Muscle of arm (tissue), 14 donors: ENCODE measurements at places on chromosomes 2 and 18. TPM values are rescaled to one million over a fixed set of nuclear protein-coding genes. Genes with fewer than 3 reads are reported as not detected.
A peak's percentile ranks its signal among the peaks of the same experiment; 100 is the strongest.

The CDKL4 gene
- polyA plus RNA-seq: not detected

The PIEZO2 gene
- polyA plus RNA-seq: 62.6 TPM

The SH2D6 gene
- polyA plus RNA-seq: 0.64 TPM

The CRACDL gene
- 1.2 TPM for polyA plus RNA-seq

The DCDC2C gene
- polyA plus RNA-seq: not detected

The ALK gene
- 0.09 TPM for polyA plus RNA-seq

The CRYGD gene
- not detected for polyA plus RNA-seq

The IL37 gene
- polyA plus RNA-seq: not detected

- no peak for DNase-seq
Measured at GRCh38 chr18:80213182-80213581, 34.1 kb downstream of the PARD6G start.

DNA sequence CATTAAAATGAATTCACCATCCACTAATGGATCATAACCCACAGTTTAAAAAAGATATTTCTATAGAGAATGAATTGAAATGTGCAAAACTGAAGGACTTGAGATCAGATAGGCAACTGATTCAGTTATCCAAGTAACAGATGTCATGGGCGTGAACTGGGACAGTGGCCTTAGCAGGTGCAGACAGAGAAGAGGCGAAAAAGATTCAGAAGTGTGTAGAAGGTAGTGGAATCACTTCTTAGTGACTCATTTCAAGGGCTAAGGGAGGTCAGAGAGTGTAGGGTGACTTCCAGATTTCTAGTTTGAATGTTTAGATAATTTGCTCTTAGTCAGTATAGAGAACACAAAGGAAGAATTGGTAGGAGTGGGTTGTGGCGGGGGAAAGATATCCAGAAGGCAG lies 79.7 kb downstream of the EHBP1 start:
- no peak for DNase-seq

DNA sequence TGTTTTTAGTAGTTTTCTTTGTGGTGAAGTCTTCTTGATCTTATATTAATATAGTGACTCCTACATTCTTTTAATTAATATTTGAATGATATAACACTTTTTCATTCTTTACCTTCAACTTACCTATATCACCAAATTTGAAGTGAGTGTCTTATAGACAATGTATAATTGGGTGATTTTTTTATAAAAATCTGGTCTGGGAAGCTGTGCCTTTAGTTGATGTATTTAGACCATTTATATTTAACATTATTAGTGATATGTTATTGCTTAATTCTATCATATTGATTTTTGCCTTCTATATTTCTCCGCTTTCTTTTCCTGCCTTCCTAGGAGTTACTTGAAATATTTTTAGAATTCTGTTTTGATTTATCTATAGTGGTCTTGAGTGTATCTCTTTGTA lies 16.4 kb downstream of the TMEM182 start:
- no peak for DNase-seq

DNA sequence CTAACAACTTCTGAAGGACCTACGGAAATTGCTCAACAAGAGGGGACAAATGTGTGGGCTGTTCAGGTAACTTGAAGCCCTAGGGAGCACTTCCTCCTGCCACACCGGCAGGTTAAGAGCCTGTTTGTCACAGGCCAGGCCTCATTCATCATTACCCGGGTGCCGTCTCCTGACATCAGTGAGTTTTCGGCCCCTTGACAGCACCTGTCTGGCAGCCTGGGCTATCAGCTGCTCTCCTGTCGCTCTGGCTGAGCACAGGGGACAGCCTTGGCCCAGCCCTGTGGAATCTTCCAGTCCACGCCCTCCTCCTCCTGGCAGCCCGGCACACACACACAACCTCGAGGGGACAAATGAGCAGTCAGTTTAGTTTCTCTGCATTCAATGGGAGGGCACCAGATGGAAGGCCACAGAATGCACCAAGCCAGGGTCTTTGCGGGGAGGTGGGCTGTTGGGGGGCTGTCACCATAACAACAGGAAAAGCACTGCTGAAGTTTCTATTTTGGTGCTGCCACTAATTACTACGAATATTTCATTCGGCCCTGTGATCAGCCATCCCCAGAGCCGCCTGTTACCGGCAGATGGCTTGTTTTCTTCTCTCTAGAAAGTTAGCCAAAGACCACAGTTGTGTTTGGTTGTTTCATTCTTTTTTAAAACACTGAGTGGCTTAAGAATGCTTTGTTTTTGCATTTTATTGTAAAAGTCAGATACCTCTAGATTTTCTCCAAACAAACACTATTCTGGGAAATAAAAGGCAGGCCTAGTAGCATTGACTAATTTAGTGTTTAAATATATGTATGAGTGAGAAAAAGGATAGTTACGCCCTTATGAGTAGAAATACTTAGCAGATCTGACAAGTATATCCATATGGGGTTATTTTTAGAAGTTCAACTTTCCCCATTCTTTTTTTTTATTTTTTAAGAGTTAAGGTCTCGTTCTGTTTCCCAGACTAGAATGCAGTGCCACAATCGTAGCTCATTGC lies 189.9 kb upstream of the NDUFV2 start:
- peak; percentile 52 for DNase-seq

DNA sequence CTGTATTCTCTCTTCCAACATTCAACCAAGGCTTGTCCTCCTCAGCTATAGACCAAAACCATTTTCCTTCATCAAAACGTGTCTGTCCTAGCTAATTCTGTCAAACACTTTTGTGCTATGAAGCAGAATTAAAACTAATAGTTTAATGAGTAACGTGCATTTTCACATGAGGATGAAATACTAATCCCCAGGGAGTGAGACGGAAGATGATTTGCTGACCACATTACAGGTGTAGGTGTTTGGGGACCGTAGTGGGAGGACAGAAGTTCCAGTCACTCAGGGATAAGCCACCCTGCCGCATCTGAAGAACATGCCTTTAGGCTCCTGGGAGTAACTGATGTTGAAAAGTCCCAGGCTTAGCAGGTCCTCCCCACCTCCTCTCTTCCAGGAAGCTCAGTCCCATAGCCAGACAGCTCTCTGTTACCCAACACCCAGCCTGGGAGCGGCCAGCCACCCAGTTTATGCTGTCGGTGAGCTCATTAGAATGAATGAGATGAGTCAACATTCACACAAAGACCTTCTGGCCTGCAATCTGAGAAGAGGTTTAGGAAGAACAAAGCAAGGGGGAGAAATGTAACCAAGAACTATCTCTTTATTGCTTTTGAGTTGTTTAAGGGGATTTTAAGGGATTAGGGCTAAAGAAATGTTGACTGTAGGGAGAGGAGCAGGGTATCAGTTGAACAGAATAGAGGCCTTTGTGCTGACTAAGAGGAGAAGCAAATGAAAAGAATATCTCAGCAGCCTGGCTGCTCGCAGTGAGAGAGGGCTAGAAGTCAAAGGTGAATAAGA lies 122.5 kb downstream of the FOXI3 start:
- no peak for DNase-seq

GRCh38 chr2:25979001-25979400 lies 3.3 kb downstream of the KIF3C start:
- no peak for DNase-seq

DNA sequence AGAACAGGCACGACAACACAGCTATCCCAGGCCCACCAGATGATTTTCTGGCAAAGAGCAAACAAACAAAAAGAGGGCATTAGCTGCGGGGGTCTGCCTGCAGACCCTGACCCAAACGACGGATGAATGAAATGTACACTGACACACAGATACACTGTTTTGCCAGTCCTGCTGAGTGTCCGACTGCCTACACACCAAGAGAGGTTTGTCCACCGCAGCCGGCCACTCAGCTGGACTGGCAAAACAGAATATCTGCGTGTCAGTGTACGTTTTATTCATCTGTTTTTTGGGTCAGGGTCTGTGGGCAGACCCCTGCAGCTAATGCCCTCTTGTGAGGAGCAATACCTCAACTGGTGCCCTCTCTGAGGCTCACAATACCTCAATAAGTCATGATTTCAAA lies 10.7 kb upstream of the SH3RF3 start:
- no peak for DNase-seq

- DNase-seq: peak; percentile 41
Measured at GRCh38 chr2:167187978-167188967, 300.0 kb downstream of the XIRP2 start.

GRCh38 chr2:123370186-123370585 lies 654.9 kb upstream of the CNTNAP5 start:
- no peak for DNase-seq

- no peak for DNase-seq
Measured at GRCh38 chr2:20108655-20109396, 57.4 kb upstream of the LAPTM4A start.

DNA sequence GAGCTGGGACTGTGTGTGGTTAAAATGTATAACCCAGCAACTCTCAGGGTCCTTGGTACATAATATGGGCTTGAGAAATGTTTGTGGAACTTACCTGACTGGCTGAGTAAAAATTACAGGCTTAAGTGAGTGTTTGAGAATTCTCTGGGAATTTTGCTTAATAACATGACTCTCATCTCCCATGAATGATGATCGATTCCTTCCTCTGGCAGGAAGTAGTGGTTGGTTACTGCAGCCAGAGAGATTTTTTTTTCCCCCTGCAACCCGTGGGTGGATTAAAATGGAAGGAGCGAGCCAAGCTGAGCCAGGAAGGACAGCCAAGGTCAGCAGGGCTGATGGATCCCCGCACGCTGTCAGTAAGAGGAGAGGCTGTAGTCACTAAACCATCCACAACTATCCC lies 40.6 kb upstream of the RFX8 start:
- DNase-seq: peak; percentile 61

DNA sequence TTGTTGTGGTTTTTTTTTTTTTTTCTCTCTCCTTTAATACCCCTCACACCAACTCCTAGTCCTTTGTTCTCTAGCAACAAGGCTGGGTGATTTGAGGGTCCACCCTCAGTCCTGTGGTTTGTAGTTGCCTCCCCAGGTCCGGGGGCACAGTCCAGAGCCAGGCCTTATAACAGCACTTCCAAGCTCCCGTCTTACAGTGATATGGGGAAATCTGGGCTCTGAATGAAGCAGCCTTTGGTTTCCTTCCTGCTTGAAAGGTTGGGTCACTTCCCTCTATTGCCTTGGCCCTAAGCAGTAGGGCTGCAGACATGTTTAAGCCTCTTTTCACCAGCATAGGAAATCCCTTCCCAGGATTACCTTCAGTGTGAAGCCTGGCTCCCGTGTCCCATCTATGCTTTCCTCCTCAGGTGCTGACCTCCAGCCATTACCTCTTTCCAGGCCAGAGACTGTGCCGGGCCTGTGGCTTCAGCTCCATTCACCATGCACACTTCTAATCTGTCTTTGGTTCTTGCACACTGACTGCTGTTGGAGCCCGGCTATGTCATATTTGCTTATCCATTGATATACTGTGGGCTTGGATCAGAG lies 21.2 kb upstream of the NTSR2 start:
- DNase-seq: no peak
